ENCODE measurements at places on chromosomes 7 and 10.

GRCh38 chr7:27835376-27835775 is 95.4 kb downstream of the TAX1BP1 start:
- DNase-seq, result no peak

DNA sequence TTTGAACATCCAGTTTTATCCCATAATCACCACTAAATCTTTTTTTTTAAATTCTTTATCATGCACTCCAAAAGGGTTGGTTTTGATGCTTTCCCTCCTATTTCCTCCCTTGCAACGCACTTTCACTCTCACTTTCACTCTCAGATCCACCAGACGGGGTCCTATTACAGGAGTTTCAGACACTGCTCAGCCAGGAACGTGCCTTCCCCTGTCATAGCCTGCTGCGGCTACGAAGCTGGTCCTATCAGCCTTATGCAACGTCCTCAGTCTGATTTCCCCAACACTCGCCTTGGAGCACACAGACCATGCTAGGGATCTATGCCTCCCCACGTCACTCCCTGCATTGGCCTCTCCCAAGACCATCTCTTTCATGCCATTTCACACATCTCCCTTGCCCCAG is 23.4 kb downstream of the ZPBP start:
- DNase-seq, result no peak

- no peak for DNase-seq
Observed at GRCh38 chr10:31341552-31341951, 22.5 kb downstream of the ZEB1 start.

DNA sequence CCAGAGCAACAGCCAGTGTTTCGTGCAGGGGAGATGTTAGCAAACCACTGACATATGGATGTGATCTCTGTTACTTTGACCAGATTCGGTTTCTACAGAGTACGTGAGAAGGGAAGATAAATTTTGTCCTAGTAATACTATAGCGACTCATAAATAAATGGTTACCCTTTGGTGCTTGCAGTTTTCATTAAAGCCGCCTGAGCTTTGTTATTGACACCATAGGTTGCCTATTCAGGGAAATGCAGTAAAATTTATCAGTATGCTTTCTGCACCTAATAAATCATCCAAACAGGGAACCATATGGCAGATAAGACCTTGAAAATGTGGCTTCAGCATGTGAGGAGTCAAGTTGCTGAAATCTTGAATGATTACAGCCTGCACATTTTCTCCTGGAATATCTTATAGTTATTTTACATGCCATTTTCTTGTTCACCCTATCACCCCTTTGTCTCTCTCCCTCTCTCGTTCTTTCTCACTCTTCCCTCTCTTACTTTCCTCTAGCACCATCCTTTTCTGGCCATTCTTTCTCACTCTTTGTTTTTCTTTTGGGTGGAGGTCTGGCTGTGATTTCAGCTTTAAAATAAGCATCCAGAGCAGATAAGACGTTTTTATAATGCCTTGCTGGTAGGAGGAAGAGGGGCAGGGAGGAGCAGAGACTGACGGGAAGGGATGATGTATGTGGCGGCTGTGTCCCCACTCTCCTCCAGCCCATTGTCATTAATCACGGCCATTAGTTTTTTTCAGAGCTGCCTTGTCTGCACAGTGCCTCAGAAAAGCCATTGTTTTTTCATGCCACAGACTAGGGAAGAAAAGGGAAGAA is 182.5 kb downstream of the LRMDA start:
- DNase-seq, result no peak

DNA sequence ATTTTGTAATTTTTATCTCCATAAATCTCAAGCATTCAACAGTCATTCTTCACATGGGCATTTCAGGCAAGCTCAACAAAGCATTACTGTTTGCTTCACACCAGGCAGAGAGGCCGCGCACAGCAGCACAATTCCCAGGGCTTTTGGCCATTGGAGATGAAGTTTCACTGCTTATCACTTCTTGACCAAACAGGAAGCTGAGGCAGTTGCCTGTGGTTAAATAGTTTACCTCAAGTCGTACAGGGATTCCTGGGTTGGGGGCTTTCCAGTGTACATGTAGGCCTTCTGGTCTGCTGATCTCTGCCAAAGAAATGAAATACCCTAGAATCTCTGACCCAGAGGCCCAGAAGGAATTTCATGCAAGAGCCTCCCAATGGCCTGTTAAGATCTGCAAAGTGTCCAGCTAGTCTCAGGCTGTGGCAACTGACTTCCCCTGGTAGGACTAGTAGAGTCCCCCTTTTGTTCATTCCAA is 11.2 kb upstream of the PRDX3 start:
- DNase-seq, result no peak
